ENCODE measurements at places on chromosomes 3 and 15.

- no peak for DNase-seq
Measured at GRCh38 chr15:65195548-65195923, 10.4 kb upstream of the CLPX start.

GRCh38 chr3:168024537-168024941, 71.2 kb downstream of the GOLIM4 start:
- no peak for DNase-seq

- no peak for DNase-seq
Measured at GRCh38 chr3:52395503-52395865, 49.4 kb downstream of the SEMA3G start.

GRCh38 chr3:124878561-124879336, 8.4 kb downstream of the ITGB5 start:
- DNase-seq: no peak

DNA sequence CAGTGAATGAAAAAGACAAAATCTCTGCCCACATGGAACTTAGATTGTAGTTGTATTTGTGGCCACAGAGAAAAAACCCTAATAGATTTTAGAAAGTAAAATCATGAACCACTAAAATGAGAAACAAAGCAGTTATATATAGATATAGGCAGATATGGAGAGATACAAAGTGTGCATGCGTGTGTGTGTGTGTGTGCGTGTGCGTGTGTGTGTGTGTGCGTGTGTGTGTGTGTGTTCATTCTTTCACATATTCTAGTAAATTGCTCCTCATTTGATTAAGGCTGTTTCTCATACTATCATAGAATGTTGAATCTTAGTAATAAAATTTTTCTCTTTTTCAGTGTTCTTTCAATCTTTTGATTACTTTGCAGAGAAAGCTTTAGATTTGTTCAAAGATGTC, 118.6 kb downstream of the DNAJB8 start:
- DNase-seq: no peak
